ENCODE measurements at places on chromosomes 2 and 18. TPM values are rescaled to one million over a fixed set of nuclear protein-coding genes. Genes with fewer than 3 reads are reported as not detected.

GRCh38 chr2:105290981-105291660 is 38.4 kb downstream of the TGFBRAP1 start:
- peaks cover 27% of the 10 kb centered on the region for H3K4me1 ChIP-seq
- no peaks in the 10 kb centered on the region for H3K27me3 ChIP-seq
- no peak for DNase-seq
- no peak overlapping the region for H3K4me3 ChIP-seq
- H3K27ac ChIP-seq = no peak overlapping the region
- H3K36me3 ChIP-seq = peaks cover 13% of the 10 kb centered on the region

The POTEJ gene
- not detected for total RNA-seq

The RAPGEF4 gene
- 4.4 TPM for total RNA-seq

GRCh38 chr2:4678927-4679326 is 975.6 kb downstream of the DCDC2C start:
- no peaks in the 10 kb centered on the region for H3K36me3 ChIP-seq
- no peaks in the 10 kb centered on the region for H3K27me3 ChIP-seq
- H3K4me1 ChIP-seq = no peaks in the 10 kb centered on the region

DNA sequence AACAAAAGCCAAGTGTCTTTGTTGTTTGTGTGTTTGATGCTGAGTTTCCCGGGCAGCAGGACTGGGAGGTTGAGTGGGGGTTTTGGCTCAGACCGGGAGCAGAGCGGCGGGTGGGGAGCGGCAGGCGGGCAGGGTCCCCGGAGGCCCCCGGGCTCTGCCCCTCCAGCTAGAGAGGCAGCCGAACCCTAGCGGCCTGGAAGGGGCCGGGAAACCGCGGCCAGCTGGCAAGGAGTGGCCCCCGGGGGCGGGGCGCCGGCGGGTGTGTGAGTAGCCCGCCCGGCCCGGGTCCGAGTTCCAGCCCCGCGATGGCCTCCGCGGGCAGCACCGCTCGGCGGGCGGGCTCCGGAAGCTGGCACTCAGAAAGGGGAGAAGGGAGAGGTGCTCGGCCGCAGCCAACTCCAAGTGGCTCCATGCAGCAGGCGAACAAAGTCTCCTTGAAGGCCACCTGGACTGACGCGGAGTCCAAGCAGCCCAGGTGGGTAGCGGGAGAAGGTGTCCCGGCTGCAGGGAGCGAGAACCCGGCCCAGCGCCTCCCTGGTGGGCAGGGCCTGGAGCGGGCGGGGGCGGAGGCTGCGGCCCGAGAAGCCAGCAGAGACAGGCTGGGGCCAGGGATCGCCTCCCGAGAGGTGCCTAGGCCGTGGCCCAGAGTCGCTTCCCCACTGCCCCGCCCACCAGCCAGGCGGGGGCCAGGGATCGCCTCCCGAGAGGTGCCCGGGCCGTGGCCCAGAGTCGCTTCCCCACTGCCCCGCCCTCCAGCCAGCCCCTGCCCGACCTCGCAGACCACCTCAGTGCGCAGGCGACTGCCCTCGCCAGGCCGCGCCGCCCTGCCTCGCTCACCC is at the start of gene ANKRD53:
TSS of gene ANKRD53 (plus strand) at position 290 of the 839 bp plus-strand sequence. CDS start at position 306, 16 bp downstream.
- H3K27ac ChIP-seq = peak within 1 kb of the TSS; percentile 97
- DNase-seq = peak; percentile 68
- H3K4me1 ChIP-seq = peaks cover 19% of the 10 kb centered on the region
- H3K36me3 ChIP-seq = peaks cover 3% of the 10 kb centered on the region
- peak within 1 kb of the TSS; percentile 94 for H3K4me3 ChIP-seq
- peaks cover 5% of the 10 kb centered on the region for H3K27me3 ChIP-seq

DNA sequence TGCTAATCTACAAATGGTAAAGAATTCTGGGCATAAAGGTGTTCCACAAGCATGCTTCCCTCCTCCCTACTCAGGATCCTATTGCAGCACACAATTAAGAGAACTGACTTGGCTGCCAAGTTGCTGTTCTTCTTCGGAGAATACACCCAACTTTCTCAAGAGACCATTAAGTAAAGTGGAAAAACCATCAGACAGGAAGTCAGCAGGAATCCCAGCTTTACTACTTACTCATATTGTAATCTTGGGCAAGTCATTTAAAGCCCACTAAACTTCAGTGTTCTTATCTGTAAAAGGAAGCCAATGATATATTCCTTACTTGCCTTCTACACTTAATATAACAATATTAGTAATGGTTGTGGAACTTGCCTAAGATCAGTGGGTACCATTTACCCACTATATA is 37.8 kb downstream of the PSTPIP2 start:
- no peak overlapping the region for H3K27ac ChIP-seq
- peaks cover 11% of the 10 kb centered on the region for H3K36me3 ChIP-seq
- peaks cover 6% of the 10 kb centered on the region for H3K4me1 ChIP-seq
- no peak for DNase-seq

The RAB17 gene
- 18.4 TPM for total RNA-seq

The ANKRD39 gene
- 16.6 TPM for total RNA-seq

GRCh38 chr2:133485868-133486267 is 82.4 kb downstream of the NCKAP5 start:
- H3K4me1 ChIP-seq = peaks cover 3% of the 10 kb centered on the region
- no peak overlapping the region for H3K27ac ChIP-seq
- no peaks in the 10 kb centered on the region for H3K36me3 ChIP-seq
- no peak for DNase-seq
- no peak overlapping the region for H3K4me3 ChIP-seq

DNA sequence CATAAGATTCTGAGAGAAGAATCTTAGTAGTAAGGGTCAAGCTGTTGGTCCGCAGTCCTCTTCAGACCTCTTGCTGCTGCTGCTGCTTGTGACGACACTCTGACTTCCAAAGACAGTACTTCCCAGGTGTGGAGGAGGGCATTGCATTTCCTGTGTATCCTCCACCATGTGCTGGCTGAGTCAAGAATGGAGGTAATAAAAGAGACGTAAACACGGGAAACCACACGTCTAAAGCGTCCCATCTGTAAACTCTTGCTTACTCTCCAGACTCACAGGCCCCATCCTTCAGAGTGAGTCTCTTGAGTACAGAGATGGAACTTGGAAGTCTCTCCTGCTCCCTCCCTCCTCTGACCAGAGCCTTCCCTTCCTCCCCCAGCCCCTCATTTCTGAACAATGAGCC is 25.6 kb downstream of the KLHL29 start:
- H3K4me3 ChIP-seq = no peak overlapping the region
- H3K4me1 ChIP-seq = peaks cover 22% of the 10 kb centered on the region
- H3K27ac ChIP-seq = no peak overlapping the region
- no peak for DNase-seq
- peaks cover 16% of the 10 kb centered on the region for H3K36me3 ChIP-seq

The ALPG gene
- 0.88 TPM for total RNA-seq

The COL3A1 gene
- 1,124 TPM for total RNA-seq

- no peak overlapping the region for H3K27ac ChIP-seq
- no peak overlapping the region for H3K4me3 ChIP-seq
- no peaks in the 10 kb centered on the region for H3K27me3 ChIP-seq
- H3K36me3 ChIP-seq = peaks cover 6% of the 10 kb centered on the region
- DNase-seq = no peak
- peaks cover 24% of the 10 kb centered on the region for H3K4me1 ChIP-seq
These were observed 321.5 kb downstream of the SLC8A1 start for GRCh38 chr2:40130251-40130994.

DNA sequence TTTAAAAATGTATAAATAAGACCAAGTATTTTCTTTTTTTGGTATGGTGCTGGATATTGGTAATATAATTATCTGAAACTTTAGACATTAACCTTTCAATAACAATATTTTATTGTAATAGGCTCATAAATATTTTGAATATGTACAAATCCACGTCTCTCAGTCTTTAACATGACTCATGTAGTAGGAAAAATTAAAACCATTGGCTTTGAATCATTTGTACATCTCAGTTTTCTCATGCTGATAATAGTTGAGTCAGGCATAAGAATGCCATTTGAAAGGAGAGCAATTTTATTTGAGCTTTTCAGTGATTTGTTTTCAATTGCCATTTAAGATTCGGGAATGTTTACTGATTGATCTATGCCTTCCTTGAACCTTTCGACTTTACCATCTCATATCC is 364.8 kb downstream of the TGIF1 start:
- H3K36me3 ChIP-seq = no peaks in the 10 kb centered on the region
- no peak overlapping the region for H3K4me3 ChIP-seq
- H3K27ac ChIP-seq = no peak overlapping the region

GRCh38 chr2:206610451-206610850 is 31.8 kb upstream of the FAM237A start:
- H3K4me1 ChIP-seq = no peaks in the 10 kb centered on the region
- DNase-seq = no peak
- no peak overlapping the region for H3K4me3 ChIP-seq
- no peaks in the 10 kb centered on the region for H3K27me3 ChIP-seq

The G6PC2 gene
- 2.8 TPM for total RNA-seq

The LIMS4 gene
- total RNA-seq = 1.0 TPM

DNA sequence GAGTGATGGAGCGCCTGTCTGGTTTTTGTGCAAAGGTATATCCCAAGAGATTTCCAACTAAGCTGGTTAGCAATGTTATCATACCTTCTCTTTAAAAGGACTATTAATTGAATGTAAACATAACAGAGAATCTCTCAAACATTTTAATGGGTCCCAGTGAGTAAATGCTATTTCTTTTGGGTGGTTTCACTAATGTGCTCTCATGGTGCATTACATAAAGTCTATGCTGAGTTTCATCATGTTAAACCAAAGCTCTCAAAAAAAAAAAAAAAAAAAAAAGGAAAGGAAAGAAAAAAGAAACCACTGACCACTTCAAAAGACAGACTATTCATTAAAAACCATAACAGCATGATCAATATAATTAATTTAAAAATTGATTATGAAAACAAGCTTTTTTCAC is 119.1 kb upstream of the SCN1A start:
- no peak overlapping the region for H3K27ac ChIP-seq
- DNase-seq = no peak
- H3K36me3 ChIP-seq = no peaks in the 10 kb centered on the region
- H3K27me3 ChIP-seq = no peaks in the 10 kb centered on the region
- H3K4me1 ChIP-seq = no peaks in the 10 kb centered on the region

The CABYR gene
- total RNA-seq = 7.8 TPM

The DSG1 gene
- 40.8 TPM for total RNA-seq

DNA sequence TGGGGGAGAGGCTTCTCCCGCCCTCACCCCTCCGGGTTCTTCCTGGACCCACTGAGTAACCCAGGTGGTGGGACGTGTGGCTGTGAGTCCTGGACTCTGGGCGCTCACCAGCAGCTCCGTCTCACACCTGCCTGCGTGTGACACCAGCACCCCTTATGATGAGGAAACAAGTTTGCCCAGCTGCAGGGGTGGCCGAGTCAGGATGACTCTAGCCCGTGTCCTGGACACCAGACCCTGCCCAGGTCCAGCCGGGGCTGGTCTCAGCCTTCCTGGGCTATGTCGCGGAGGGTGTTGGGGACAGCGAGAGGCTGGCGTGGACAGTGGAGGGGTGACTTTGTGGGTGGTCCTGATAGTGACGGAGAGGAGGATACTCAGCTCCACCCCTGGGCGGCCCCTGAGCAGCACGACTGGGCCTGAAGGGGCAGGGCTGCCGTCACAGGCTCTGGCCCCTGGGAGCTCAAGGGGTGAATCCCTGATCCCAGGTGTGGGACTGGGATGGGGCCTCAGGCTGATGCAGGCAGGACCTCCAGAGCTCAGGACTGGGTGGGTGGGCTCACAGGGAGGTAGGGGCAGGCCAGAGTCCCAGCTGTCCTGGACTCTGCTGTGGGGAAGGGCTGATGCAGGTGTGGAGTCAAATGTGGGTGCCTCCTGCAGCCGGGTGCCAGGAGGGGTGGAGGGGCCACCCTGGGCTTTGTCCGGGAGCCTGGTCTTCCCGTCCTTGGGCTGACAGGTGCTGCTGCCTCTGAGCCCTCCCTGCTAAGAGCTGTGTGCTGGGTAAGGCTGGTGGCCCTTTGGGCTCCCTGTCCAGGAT is 3.7 kb downstream of the GPR35 start:
- H3K27ac ChIP-seq = no peak overlapping the region
- no peak overlapping the region for H3K4me3 ChIP-seq
- peak; percentile 68 for DNase-seq
- no peaks in the 10 kb centered on the region for H3K27me3 ChIP-seq
- no peaks in the 10 kb centered on the region for H3K4me1 ChIP-seq

The PTGR3 gene
- 25.4 TPM for total RNA-seq

The EVX2 gene
- total RNA-seq = 0.10 TPM

The RBM45 gene
- 15.1 TPM for total RNA-seq

The LCLAT1 gene
- 29.0 TPM for total RNA-seq

GRCh38 chr2:126825316-126825715 is 73.4 kb upstream of the TEX51 start:
- no peak for DNase-seq
- no peaks in the 10 kb centered on the region for H3K27me3 ChIP-seq
- H3K4me1 ChIP-seq = no peaks in the 10 kb centered on the region
- no peak overlapping the region for H3K4me3 ChIP-seq
- H3K27ac ChIP-seq = no peak overlapping the region
- H3K36me3 ChIP-seq = no peaks in the 10 kb centered on the region

DNA sequence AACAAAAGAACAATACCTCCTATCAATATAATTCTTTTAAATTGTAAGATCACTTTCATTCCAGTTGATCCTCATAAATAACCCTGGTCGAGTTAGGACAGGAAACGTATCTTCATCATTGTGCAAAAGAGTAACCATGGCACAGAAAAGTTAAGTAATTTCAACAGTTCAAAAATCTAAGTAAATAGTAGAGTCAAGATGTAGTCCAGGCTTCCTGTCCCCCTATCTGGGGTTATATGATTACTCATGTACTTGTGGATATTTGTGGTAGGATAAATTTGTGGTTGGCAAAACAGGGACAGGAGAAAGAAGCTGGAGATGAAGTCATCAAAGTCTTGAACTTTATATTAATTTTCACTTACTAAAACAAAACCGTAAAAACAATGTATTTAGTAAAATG is 772.6 kb downstream of the TSN start:
- no peak for DNase-seq
- H3K27me3 ChIP-seq = no peaks in the 10 kb centered on the region
- H3K27ac ChIP-seq = no peak overlapping the region
- peaks cover 13% of the 10 kb centered on the region for H3K4me1 ChIP-seq

The CYS1 gene
- total RNA-seq = 0.79 TPM

GRCh38 chr2:160609346-160609745 is 115.7 kb upstream of the RBMS1 start:
- no peak overlapping the region for H3K27ac ChIP-seq
- no peaks in the 10 kb centered on the region for H3K36me3 ChIP-seq
- no peak overlapping the region for H3K4me3 ChIP-seq
- no peak for DNase-seq

- no peaks in the 10 kb centered on the region for H3K4me1 ChIP-seq
- H3K4me3 ChIP-seq = no peak overlapping the region
- H3K36me3 ChIP-seq = no peaks in the 10 kb centered on the region
- H3K27ac ChIP-seq = no peak overlapping the region
- no peak for DNase-seq
These were observed 1514.9 kb upstream of the PIK3C3 start for GRCh38 chr18:40440088-40440487.

DNA sequence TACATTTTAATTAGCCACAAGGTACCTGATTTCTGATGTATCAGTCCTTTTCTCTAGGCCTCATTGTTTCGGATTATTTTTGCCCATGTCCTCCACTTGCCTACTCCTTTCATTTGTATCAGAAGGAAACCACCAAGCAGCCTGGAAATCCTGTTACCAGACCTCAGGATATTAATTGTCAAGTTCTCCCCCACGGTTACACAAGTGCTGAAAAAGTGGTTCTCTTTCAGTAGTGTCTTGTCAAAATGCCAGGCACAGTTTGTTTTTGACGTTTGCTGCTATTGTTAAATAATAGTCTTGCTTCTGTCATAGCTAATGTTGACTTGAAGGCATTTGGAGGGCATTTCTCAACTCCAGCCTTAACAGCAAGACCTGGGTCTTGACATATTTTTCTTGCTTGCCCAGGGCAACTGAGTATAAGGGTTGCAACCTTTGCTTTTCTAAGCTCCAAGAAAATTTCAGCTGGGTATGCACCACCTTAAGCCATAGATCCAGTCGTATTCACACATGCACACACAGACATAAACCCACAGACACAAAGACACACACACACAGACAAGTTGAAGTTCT is 31.0 kb downstream of the INSIG2 start:
- no peak for DNase-seq
- H3K36me3 ChIP-seq = no peaks in the 10 kb centered on the region
- no peaks in the 10 kb centered on the region for H3K27me3 ChIP-seq
- H3K27ac ChIP-seq = no peak overlapping the region
- no peak overlapping the region for H3K4me3 ChIP-seq

The RHBDD1 gene
- total RNA-seq = 32.0 TPM

Measured in type B pancreatic cell (in vitro differentiated cells).